ENCODE measurements at places on chromosomes 12 and 14. TPM values are rescaled to one million over a fixed set of nuclear protein-coding genes. Genes with fewer than 3 reads are reported as not detected.

Gene KCNMB4
- 1.5 TPM for total RNA-seq

Gene PNN
- 47.4 TPM for total RNA-seq

Gene LRIG3
- total RNA-seq = 139 TPM

DNA sequence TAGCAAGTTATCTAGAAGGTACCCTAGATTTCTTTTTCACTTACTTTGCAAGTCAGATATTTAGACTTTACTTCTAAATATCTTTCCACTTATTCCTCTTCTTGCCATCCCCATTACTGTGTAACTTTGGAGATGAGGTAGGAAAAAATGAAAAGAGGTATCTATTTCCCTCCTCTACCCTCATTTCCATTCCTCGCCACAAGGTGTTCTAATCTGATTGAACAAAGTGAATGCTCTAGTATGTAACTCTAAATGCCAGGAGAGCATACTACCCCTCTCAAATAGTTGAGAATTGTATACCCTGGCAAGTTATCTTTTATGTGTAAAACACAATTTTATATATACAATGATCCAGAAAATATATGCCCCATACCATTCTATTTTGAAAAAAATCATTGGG is 1.7 kb upstream of the LDHB start:
- no peaks in the 10 kb centered on the region for H3K27me3 ChIP-seq
- DNase-seq = no peak
- H3K27ac ChIP-seq = no peak overlapping the region
- H3K4me1 ChIP-seq = no peaks in the 10 kb centered on the region
- no peaks in the 10 kb centered on the region for H3K36me3 ChIP-seq

DNA sequence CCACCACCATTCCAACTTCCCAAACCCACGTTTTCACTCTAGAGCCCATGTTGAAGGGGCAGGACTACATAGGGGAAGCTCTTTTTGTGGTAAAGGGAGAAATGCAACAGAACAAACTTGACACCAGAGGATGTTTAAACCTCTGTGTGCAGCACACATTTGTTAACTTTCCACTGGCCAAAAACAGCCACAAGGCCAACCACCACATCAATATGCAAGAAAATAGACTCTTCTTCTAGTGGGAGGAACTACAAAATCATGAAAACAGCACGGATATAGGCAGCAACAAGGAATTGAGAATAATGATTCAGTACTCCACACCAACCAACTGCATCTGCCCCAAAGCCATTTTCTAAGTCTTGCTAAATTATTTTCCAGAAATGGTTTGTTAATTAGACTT is 66.3 kb upstream of the CEP83 start:
- no peak for DNase-seq
- no peak overlapping the region for H3K27ac ChIP-seq
- H3K4me3 ChIP-seq = no peak overlapping the region
- H3K4me1 ChIP-seq = no peaks in the 10 kb centered on the region
- no peaks in the 10 kb centered on the region for H3K36me3 ChIP-seq

GRCh38 chr14:26233118-26233517 is 364.7 kb downstream of the NOVA1 start:
- H3K27me3 ChIP-seq = no peaks in the 10 kb centered on the region
- DNase-seq = no peak
- no peaks in the 10 kb centered on the region for H3K36me3 ChIP-seq
- H3K4me3 ChIP-seq = no peak overlapping the region
- no peaks in the 10 kb centered on the region for H3K4me1 ChIP-seq

DNA sequence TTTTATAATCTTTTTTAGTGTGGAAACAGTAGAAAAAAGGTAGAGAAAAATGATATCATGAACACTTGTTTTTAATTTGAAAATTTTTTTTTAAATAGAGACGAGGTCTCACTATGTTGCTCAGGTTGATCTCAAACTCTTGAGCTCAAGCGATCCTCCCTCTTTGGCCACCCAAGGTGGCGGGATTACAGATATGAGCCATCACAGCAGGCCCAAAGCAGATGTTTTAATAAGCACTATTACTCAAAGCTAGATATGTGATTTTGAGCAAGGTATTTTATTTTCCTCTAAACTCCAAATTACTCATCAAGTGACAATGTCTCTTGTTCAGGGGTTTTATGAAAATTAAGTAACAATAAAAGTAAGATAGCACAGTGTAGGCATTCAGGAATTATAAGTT is 10.7 kb upstream of the WDR89 start:
- no peak for DNase-seq
- no peaks in the 10 kb centered on the region for H3K36me3 ChIP-seq
- H3K4me1 ChIP-seq = no peaks in the 10 kb centered on the region
- no peak overlapping the region for H3K4me3 ChIP-seq

DNA sequence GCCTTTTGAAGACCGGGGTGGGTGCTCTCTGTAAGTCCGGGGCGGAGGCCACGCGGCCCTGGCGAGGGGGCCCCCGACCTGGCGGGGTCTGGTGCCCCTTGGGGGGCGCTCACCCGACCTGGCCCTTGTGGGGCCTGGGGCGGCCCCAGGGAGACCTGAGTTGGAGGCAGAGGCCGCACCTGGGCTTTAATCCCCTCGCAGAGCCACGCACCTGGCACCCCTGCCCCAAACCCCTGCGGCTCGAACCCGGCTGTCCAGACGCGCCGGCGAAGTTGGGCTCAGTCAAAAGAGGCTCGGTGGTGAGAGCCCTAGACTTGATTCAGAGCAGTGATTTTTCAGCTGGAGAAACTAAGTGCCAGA is 267 bp downstream of the CFAP251 start:
- DNase-seq = no peak
- H3K27me3 ChIP-seq = no peaks in the 10 kb centered on the region
- peaks cover 5% of the 10 kb centered on the region for H3K4me1 ChIP-seq

DNA sequence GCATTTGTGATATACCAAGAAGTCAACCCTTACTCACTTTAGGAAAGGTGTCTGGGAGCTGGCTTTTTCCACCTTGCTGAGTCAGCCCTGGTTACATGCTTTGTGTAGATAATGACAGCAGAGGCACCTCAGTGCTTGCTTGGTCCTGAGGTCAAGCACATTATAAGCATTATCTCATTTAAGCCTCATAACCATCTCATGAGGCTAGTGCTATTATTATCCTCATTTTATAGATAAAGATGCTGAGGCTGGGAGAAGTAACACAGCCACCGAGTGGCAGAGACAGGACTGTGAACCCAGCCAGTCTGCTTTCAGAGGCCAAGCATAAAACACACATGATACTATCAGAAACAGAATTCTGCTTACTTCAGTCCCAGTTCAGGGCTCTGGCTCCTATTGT is 29.4 kb downstream of the MAX start:
- no peaks in the 10 kb centered on the region for H3K27me3 ChIP-seq
- H3K4me3 ChIP-seq = no peak overlapping the region
- H3K4me1 ChIP-seq = peaks cover 5% of the 10 kb centered on the region
- no peak for DNase-seq

Measured in breast epithelium (tissue), 4 donors.